ENCODE measurements at places on chromosomes 3 and 15.

DNA sequence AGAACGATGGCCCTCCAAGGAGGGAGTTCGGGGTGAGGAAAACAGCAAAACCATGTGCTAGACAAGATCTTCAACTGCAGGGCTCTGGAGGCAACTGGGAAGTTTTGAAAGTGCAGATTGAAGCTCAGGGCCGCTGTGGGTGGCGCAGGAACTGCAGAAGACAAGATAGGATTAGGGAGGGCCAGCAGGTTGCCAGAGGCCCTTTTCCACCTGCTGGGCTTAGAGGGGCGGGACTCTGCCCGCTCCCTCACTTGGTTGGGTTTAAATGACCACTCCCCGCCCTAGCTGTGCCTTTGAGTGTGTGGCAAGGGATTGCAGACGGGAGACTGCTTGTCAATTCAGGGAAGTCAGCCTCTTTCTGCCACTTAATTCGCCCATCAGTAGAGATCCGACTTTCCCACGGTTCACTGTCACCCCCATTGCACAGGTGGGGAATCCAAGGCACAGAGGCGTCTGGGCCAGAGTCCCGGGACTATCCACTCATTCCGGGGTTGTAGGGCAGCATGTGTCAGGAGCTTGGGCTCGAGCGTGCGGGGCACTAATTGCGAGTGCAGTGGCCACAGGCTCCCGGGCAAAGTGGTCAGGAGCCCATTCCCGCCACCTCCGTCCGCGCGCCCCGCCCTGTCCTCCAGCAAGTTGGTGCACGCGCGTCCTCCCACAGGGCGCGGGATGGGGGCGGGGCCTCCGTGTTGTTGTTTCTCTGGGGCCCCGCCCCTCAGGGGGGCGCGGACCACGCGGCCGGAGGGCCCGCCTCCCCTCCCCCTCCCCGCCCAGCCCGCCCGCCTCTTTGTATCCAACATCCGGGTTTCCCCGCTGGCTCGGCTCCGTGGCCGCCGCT lies at the start of gene ACVR2B:
ACVR2B (plus strand) TSS at position 816 of the 838 bp plus-strand sequence. CDS start 433 bp downstream, outside the sequence.
- peak; percentile 95 for DNase-seq

DNA sequence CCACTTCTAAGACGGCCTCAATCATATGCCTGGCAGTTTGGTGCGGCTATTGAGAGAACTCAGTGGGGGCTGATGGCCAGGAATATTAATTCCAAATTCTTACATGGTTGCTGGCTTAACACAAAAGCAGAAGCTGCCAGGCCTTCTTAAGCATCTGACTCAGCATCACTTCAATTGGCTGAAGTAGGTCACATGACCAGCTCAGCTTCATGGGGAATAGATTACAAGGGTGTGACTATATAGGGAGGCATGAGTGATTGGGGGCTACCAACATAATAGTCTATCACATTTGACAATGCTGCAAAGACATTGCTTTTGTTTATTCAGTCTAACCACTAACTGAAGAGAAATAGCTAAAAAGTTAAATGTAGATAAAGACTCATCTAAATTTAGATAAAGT lies 101.6 kb upstream of the ANKRD28 start:
- DNase-seq: no peak

GRCh38 chr3:191328383-191328961 lies 722 bp upstream of the CCDC50 start:
- DNase-seq: no peak

DNA sequence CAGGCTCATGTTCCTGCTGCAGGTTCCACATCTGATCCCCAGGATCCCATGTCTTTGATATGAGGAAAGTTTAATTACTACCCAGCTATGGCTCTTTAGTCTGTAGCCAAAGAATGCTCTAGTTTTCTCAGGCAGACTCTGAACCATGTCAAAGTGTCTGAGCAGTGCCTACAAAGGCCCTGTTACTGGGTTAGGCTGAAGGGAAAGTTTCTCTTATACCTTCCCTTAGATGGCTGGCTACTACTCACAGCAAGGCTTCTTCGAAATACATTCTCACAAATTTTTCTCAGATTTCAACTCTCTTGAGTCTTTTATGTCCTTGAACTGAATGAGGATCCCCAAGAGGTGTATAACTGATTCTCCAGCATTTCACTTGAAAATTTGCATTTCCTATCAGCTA lies 102.4 kb downstream of the NR1D2 start:
- no peak for DNase-seq

GRCh38 chr3:45972534-45973402 lies 22.9 kb downstream of the FYCO1 start:
- DNase-seq: no peak

DNA sequence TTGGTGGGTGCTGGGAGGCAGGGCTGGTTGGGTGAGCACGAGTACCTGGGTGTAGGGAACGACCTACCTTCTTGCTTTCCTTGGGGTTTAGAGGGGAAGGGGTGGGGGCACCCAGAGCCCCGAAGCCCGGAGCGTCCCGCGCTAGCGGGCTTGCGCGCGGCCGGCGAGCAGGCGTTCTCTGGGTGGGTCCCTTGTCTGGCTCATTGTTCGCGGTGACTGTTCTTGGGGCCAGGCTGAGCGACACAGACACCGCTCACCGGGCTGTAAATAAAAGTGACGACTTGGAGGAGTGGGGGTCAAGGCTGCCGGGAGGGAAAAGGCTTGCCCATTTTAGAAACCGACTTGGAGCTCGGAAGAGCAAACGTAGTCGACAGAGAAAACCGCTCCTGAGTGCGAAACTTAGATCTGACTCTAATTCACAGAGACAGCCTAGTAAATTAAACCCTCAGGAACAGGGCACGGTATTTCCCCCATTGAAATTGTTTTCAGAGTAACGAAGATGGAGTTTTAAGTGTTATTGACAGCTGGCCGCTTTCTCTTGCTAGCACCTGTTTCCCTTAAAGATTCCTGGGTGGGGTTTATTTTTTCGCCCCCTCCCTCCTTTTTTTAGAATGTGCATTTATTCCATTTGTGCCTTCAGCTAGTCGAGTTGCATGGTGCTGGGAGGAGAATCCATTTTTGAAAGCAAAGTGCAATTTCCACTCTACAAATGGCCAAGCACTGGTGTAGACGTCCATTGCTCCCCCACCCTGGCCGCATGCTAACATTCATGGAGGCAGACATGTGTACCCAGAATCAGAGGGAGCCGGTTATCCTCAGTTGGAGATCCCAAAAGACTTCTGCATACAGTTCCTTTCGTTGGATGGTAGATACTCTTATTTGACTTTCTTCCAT lies 532.1 kb upstream of the SEMA6D start:
- peak; percentile 38 for DNase-seq

GRCh38 chr3:97232393-97233034 lies 418.1 kb downstream of the EPHA6 start:
- peak; percentile 60 for DNase-seq

DNA sequence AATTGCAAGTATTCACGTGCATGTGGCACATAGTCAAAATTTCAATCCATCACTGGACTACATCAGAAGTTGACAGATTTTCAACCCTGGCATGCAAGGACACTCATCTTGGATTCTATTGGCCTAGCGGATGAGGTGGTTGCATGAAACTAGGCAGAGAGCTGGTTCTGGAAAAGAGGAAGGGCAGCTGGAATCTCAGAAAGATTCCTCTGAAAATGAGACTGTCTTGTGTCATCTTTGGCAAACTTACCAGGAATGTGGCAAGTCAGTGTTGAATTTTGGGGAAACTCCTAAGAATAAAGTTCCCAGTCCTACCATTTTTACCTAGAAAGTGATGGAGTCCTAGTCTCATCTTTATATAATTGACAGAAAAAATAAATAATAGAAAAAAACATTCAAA lies 384.3 kb upstream of the NR2F2 start:
- no peak for DNase-seq

DNA sequence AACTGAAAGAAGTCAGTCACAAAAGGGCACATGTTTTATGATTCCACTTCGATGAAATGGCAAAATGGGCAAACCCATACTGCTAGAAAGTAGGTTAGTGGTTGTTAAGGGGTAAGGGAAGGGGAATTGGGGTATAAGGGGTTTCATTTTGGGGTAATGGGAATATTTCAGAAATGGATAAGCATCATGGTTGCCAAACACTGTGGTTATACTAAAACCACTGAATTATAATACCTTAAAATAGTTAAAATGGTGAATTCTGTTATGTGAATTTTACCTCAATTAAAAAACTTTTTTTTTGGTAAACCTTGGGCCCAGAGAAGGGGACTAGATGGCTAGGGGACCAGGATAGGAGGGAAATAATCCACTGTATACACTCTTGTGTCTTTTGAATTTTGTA lies 52.3 kb upstream of the BHLHE40 start:
- DNase-seq: no peak
